Chondrocyte (in vitro differentiated cells): ENCODE measurements at places on chromosomes 6 and 20.

GRCh38 chr6:43635387-43636307 lies at the start of gene MAD2L1BP:
TSS of gene MAD2L1BP (plus strand) at chr6:43635840. CDS start at chr6:43635876, 36 bp downstream.
- DNase-seq: peak; percentile 33

- no peak for DNase-seq
These were observed 190.2 kb downstream of the COL9A1 start for GRCh38 chr6:70112716-70113115.

- DNase-seq: no peak
These were observed 223.9 kb downstream of the TSHZ2 start for GRCh38 chr20:53195876-53196610.

DNA sequence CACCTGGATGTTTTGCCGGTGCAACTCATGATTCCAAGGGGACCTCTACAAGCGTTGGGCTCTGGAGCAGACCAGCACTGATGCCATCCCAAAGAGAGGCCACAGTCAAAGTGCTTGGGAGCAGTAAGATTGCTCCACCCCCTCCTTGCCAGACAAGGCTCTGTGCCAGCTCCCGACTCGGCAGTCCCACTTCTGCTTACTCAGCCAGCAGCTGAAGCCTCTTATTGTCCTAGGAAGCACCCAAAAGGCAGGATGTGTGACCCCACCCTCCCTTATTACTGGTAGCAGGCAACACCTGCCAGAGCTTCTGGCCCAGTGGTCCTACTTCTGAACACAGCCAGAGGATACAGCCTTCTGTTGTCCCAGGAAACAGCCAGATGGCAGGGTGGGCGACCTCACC lies 614.2 kb downstream of the TENT5A start:
- DNase-seq: no peak

DNA sequence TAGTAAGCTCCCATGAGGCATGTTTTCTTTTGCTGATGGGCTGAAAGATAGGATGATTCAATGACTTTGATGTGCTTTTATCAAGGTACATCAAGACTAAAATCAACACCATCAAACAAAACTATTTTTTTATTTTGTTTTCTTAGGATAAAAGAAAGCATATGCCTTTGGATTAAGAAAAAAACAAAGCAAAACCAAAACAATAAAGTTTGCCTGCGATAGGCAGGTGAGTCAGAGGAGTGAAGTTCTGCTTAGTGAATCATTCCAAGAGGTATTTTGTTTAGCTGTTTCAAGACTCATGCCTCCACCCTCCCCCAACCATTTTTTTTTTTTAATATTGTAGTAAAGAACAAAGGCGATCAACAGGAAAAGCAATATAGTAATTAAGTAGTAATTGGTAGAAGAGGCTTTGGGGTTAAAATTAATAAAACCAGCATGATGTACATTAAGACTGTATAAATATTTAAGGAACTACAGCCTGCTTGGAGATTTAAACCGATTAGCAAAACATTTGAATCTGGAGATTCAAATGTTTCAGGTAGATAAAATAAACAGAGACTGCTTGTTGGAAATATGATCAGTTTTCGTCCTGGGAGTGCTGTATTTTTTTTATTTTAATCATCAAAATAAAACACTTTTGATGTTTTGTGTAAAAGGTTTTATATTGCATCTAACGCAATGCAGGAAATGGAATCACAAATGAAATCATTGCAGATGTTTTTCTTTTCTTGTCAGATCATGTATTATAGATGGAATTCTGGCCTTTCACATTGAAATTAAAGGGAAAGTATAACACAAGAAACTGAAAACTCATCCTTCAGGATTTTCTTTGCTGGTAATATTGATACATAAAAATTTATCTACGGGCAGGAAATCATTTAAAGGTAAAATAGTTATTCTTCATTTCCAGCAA lies 482.3 kb upstream of the MANEA start:
- DNase-seq: no peak

DNA sequence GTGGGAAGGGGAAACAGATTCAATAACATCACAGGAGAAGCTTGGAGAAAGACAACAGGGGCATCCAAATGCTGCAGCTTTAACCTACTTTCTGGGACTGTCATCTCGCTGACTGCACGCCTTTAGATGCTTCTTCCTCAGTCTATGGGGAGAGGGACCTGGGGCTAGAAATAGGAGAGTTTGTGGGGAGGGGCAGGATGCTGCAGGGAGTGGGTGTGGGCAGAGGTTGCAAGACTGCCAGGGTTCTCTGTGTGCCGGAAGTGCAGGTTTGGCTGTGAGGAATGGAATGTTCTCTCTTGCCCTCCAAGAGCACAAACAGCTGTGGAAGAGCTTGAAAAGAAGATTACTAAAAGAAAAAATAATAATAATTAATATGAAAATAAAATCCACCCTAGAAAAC lies 93.2 kb downstream of the FOXO3 start:
- DNase-seq: no peak

GRCh38 chr6:156695742-156696141 lies 81.4 kb upstream of the ARID1B start:
- DNase-seq: no peak

DNA sequence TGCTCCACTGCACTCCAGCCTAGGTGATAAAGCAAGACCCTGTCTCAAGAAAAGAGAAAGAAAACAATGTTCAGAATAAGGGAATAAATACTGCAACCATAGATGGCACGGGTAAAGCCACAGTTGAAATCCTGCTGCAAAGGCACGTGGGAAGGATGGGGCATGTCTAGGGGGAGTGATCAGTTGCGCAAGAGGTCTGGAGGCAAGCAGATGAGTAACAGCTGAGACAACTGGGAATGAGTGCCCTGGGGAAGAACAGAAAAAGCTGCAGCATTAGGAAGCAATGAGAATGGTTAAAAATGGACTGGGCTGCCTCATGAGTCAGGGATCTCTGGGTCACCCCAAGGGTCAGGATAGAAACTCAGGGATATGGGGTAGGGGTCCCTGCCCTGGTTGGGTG lies 96.3 kb downstream of the GMPR start:
- DNase-seq: no peak

DNA sequence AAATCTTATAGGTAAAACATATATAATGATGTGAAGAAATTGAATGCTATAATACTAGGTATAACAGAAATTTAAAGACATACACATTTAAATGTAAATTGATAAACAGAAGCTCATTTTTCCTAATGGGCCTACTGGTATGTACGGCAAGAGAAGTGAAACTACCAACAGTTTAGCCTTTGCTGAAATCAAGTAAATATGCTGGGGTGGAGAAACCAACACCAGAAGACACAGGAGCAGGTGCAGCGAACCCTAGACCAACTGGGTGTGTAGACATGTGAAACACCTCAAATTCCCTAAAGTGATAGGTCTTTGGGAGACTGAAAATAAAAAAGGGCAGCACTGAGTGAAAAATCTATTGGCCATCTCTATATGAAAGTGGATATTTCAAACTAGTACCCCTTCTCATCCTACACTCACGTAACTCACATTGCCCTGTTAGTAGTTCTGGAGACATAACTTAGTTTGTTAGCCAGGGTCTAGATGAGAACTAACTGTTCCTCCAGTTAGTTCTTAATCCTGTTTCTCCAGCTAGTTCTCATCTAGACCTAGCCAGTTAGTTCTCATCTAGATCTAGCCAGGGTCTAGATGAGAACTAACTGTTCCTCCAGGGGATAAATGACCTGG lies 53.1 kb downstream of the SLC35D3 start:
- no peak for DNase-seq

- no peak for DNase-seq
These were observed 12.1 kb downstream of the EXOC2 start for GRCh38 chr6:680666-681340.

- no peak for DNase-seq
These were observed 59.6 kb downstream of the EFCAB8 start for GRCh38 chr20:32918296-32918695.

- peak; percentile 33 for DNase-seq
These were observed 74.7 kb downstream of the MRPL14 start for GRCh38 chr6:44052419-44053023.

DNA sequence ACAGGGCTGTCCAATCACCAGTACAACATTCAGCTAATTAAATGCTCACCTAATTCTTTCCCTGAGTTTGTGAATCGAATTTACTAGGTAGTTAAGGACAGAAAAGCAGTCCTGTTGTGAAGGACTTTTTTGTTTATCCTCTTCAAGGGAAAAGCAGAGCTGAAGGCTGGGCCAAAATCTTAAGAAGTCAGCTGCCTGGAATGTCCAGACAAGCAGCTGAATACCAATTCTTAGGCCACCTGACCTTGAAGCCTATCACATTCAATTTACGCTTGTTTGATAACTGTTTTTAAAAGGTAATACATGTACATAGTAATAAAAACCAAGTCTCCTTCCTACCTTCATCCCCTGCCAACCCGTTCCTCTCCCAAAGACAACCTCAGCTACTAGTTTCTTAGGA lies 56.4 kb downstream of the UQCC1 start:
- no peak for DNase-seq
